ENCODE measurements at places on chromosomes 3 and 15.

GRCh38 chr3:100265016-100265415, 4.2 kb downstream of the TBC1D23 start:
- no peak for DNase-seq

- DNase-seq: no peak
Measured at GRCh38 chr3:66253790-66254620, 33.2 kb downstream of the SLC25A26 start.

- DNase-seq: no peak
Measured at GRCh38 chr15:69931156-69931555, 166.6 kb downstream of the TLE3 start.

- no peak for DNase-seq
Measured at GRCh38 chr3:51947215-51947900, 5.2 kb downstream of the PARP3 start.

- no peak for DNase-seq
Measured at GRCh38 chr15:74776821-74777768, 4.8 kb upstream of the CSK start.

DNA sequence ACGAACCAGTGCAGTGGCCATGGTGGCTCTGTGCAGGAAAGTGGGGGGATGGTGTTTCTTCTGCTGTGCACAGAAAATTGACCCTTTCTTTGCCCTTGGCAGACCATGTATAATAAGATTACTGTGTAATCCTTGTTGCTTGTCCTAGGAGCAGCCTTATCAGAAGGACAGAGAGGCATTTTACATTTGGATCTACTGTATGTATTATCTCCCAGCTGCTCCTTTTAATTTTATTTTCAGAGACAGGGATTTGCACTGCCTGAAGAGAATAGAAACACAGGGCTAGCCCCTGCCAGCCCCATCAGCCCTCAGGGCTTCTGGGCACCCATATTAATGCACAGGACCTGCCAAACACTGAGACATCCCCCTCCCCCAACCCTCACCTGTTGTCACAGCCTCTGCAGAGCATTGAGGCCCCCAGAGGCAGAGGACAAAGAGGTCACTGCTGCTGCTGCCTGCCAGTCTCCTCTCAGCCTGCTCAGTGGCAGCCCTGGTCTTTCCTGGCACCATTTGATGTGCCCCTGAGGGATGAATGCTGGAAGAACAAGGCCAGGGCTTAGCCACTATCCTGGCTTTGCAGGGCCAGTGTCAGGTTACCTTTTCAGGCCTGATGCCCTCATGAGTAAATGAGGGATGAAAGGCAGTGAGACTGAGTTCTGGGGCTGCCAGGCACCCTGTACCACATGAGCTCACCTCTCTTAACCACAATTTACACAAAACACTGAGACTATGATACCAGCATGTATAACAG, 533.4 kb downstream of the NTRK3 start:
- no peak for DNase-seq

DNA sequence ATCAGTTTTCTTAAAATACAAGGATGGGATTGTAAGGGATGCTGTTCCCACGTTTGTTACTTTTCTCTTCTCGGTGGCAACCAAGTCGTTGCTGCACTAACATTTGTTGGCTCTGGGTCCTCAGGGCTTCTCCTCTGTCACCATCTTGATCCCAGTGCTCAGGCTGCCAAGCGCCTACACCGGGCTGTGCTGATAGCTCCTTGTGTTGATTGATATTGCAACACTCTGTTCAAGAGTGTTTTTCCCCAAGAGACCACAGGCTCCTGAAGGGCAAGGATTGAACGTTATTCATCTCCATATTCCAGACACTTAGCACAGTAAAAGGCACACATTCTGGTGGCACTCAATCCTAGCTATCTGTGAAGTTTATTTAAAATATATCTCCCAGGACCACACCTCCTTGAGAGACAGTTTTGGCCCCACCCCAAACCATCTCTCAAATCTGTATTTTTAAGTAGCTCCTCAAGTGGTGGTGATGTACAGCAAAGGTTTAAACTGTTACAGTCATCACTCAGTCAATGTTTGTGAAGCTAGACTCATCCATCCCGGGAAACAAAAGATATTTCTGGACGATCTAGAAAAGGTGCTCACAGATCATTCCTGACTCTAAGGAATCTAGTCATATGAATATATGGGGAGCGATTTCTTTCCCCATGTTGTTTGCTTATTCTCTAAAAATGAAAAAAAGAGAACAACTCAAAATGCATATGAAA, 38.5 kb upstream of the FOXP1 start:
- no peak for DNase-seq

- DNase-seq: no peak
Measured at GRCh38 chr3:124410471-124410870, 319.8 kb upstream of the UMPS start.

DNA sequence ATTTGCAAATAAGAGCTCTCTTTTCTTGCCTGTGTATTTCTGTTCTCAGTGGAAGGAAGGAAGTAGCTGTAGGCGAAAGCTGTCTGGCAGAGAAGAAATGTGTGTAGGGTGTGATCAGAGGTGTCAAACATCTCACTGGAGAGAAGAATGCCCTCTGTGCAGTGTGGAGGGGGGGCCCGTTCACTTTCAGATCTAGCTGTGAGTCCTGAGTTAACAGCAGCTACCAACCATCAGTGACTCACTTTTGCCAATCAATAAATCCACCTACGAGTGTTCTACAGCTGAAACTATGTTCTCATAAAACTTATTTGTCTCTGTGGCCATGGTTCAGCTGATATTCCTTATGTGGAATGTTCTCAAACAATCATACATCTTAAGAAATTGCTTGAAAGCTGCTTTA, 103.7 kb downstream of the FRMD4B start:
- DNase-seq: peak; percentile 17

DNA sequence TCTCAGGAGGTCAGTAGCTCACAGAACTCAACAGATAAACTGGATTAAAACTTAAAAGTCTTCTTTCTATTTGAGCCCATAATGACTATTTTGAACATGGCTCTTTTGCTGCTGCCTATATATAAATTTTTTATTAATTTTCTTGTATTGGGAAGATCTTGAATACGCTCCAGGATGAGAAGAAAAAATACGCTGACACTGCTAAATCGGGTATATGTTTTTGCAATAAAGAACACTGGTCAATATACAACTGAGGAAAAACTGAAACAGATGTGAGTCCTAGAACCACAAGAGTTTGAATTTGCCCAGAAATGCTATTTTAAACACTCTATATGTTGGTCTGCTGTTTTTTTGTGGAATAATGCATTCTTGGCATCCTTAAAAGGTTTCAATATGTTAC, 20.6 kb downstream of the WNT5A start:
- DNase-seq: no peak

GRCh38 chr3:54917862-54918261, 10.0 kb downstream of the LRTM1 start:
- no peak for DNase-seq

DNA sequence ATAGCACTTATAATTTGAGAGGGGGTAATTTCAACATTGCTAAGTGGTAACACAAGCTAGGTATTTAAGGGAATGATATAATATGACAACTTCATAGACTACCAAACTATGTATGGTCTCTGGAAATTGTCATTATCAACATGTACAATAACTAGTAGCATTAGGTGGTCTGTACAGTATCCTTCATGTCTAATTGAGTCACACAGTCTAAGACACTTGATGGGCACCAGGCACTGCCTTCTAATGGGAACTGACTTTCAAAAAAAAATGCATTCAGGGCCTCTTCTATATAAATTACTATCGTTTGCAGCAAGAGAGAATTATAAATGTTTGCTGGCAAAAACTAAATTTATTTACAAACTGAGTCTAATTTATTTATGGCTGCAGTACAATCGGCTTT, 271.8 kb downstream of the MECOM start:
- no peak for DNase-seq

DNA sequence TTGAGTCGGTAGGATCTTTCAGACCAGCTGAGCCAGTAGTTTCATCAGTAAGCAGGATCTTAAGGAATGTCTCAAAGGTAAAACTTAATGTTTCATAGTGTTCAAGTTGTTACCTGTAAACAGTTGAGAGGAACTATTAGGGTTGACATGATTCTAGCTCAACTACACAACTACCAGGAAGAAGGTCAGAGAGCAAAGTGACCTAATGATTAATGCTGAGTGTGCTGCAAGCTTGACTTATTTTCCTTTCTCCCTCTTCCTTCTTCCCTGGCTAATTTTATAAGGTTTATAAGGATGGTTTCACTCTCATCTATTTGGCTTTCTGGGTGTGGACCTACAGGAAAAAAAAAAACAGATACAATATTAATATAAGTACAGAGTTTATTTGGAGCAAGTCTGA, 30.2 kb upstream of the LHFPL4 start:
- DNase-seq: no peak

DNA sequence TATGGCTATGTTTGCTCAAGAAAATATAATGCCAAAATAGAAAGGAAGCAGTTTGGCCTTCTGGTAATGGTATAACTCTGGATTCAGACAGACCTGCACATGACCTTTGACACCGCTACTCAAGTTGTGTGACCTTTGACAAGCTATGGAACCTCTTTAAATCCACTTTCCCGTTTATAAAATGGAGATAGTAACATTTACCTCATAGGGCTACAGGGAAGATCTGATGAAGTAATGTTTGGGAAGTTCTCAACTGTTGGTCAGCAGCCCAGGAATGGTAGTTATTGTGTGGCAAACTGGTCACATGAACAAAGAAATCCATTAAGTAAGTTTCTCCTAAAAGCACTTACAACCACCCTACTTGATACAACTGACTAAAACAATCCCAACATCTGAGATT, 95.1 kb upstream of the PHLDB2 start:
- no peak for DNase-seq

DNA sequence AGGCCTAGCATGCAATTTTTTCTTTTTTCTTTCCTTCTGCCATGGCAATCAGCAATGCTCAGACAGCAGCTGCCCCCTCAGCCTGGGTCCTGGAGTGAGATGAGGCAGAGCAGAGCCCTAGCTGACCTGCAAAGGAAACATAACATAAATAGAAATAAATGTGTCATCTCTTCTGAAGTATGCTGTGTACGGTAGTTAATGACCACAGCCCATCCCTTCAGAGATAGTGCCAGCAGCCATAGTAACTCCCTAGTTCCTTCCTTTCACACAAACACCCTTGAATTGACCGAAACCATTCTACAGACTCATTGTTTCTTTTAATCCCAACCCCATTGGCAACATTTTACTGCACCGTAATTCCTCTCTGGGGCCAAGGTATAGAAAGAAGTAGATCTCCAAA, 8.4 kb upstream of the CD47 start:
- no peak for DNase-seq

DNA sequence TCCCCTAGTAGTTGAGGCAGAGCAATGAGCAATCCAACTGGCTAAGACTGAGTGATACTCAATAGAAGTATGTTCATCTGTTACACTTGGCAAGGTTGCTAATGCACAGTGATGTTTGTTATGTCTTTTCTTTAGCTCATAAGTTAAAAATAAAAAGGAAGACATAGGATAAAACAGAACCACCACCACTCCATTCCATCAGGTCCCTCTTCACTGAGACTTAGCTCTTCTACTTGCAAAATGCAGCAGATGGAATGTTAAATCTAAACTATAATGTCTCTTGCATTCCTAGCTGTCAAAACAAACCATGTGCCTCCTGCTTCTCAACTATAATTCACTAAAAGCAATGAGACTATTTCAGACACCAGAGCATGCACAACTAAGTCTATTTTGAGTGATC, 265.6 kb upstream of the UBE2E2 start:
- DNase-seq: no peak

GRCh38 chr3:17833786-17834559, 91.5 kb upstream of the TBC1D5 start:
- no peak for DNase-seq

GRCh38 chr3:196273655-196274054, 13.9 kb downstream of the PCYT1A start:
- no peak for DNase-seq

- no peak for DNase-seq
Measured at GRCh38 chr3:9179826-9180763, 69.4 kb downstream of the SRGAP3 start.

GRCh38 chr3:127669541-127670228, 3.1 kb upstream of the ABTB1 start:
- DNase-seq: no peak

GRCh38 chr3:53109891-53110771, 20.1 kb downstream of the RFT1 start:
- DNase-seq: no peak

DNA sequence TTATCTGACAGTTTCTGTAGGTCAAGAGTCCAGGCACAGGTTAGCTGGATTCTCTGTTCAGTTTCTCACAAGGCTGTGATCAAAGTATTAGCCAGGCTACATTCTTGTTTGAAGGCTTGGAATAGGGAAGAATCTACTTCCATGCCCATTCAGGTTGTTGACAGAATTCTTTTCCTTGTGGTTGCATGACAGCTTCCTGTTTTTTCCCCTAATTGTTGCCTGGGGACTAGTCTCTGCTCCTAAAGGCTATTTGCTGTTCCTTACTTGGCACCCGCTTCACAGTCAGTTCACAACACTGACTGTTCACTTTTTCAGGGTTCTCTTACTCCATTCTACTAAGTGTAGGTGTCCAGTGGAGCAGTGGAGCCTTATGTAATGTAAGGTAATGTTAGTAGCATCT, 115.4 kb upstream of the GBE1 start:
- DNase-seq: no peak

DNA sequence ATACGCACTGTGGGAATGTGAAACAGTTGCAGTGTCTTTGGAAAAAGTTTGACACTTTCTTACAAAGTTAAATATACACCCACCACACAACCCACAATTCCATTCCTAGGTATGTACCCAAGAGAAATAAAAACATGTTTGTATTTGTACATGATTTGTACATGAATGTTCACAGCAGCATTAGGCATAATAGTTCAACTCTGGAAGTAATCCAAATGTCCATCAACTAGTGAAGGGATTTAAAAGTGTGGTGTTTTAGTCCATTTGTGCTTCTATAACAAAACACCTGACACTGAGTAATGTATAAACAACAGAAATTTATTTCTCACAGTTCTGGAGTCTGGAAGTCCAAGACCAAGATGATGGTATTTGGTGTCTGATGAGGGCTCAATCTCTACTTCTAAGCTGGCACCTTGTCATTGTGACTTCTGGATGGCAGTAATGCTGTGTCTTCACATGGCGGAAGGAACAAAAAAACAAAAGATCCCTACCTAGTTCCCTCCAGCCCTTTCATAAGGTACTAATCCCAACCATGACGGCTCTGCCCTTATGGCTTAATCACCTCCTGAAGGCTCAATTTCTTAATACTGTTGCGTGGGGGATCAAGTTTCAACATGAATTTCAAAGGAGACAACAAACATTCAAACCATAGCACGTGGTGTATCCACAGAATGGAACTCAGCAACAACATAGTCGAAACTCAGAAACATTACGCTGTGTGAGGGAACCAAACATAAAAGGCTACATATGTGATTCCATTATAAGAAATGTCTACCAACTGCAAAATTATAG, 120.5 kb downstream of the AQP9 start:
- DNase-seq: no peak
